ENCODE measurements at places on chromosomes 7 and 10.
A peak's percentile ranks its signal among the peaks of the same experiment; 100 is the strongest.

- peaks cover 2% of the 10 kb centered on the region for H3K27me3 ChIP-seq
- H3K27ac ChIP-seq = peak overlapping the region; percentile 73
- no peak overlapping the region for H3K4me3 ChIP-seq
- H3K4me1 ChIP-seq = peaks cover 2% of the 10 kb centered on the region
These were observed 3.8 kb downstream of the UPK3B start for GRCh38 chr7:76513817-76514799.

DNA sequence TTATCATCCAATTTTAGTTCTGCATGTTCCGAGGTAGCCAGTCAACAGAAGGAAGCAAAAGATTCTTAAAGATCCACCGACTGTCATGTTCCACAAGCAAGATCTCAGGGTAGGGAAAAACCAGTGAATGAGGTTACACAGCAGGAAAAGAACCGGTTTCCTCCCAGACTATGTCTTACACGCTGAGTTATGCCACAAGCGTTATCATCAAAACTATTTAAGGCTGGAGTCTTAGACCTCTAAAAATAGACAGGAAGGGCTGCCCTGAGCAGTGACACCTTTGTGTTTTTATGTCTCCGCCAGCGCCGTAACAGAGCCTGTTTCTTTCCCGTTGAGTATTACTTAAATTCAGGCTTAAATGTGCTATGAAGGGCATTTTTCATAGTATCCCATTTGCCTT, 48.3 kb downstream of the PROSER2 start:
- no peak overlapping the region for H3K4me3 ChIP-seq
- peaks cover 1% of the 10 kb centered on the region for H3K4me1 ChIP-seq
- DNase-seq = no peak
- no peaks in the 10 kb centered on the region for H3K36me3 ChIP-seq

GRCh38 chr10:28684157-28684985, 7.0 kb downstream of the BAMBI start:
- H3K4me1 ChIP-seq = peaks cover 27% of the 10 kb centered on the region
- H3K27me3 ChIP-seq = peaks cover 5% of the 10 kb centered on the region
- no peaks in the 10 kb centered on the region for H3K36me3 ChIP-seq
- no peak for DNase-seq

DNA sequence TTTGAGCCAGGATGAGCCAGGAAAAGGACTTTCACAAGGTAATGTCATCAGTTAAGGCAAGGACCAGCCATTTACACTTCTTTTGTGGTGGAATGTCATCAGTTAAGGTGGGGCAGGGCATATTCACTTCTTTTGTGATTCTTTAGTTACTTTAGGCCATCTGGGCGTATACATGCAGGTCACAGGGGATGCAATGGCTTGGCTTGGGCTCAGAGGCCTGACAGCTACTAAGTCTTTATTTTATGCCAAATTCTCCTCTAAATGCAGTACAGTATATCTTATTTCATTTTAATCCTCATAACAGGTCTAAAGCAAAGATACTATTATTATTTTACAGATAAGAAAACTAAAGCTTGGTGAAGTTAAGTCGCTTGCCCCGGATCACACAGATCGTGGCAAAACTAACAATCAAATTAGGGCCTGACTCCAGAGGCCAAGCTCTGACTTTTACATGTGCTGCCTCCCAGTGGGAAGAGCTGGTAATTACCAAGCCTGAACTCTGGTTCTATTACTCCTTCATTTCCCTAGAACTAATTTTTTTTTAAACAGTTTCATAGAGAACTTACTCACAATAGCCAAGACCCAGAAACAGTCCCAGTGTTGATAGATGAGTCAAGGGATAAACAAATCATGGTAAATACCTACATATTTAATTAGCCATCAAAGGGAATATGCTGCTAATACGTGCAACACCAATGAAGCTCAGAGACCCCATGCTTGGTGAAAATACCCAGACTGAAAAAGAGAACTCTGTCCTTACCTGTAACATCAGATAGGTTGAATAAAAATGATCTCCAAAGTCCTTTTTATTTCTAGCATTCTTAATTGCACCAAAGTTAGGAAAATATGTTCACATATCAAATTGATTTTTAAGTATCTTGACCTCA, 35.4 kb downstream of the C7orf25 start:
- H3K36me3 ChIP-seq = no peaks in the 10 kb centered on the region
- no peak overlapping the region for H3K27ac ChIP-seq
- H3K4me3 ChIP-seq = no peak overlapping the region
- DNase-seq = peak; percentile 71
- no peaks in the 10 kb centered on the region for H3K4me1 ChIP-seq

GRCh38 chr7:75630549-75630948, 108.2 kb downstream of the HIP1 start:
- no peak overlapping the region for H3K27ac ChIP-seq
- peaks cover 4% of the 10 kb centered on the region for H3K36me3 ChIP-seq
- H3K4me3 ChIP-seq = no peak overlapping the region

DNA sequence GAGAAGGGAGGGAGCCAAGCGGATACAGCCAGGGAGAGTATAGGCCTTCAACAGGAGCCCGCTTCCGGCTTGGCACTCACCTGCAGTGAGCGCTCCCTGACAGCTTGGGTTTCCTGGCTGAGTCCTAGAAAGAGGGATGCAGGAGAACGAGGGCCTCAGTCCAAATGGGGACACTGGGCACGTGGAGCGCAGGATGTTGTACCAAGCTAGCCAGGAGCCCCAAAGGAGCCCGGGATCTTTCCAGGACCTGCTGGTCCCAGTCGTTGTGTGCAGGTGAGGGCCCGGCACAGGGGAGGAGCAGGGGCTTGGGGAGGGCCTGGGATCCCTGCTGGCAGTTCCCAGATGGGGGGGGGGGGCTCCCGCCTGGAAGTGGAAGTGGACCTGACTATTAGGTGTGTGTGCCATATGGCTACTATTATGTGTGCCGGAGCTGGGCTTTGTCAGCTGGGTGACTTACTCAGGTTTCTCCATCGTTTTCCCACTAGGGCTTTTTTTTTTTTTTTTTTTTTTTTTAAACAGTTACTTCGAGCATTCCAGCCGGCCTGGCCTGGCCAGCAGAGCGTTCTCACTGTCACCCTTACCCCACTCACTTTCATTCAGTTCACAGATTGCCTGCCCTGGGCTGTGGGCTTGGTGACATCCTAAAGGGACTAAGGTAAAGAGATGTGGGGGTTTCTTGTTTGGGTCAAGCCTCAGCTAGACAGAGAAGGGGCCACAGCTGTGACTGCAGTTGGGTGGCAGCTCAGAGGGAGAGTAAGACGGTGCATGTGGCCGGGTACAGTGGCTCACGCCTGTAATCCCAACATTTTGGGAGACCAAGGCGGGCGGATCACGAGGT, 3.8 kb downstream of the AGAP3 start:
- DNase-seq = no peak
- H3K27me3 ChIP-seq = peaks cover 37% of the 10 kb centered on the region
- peaks cover 42% of the 10 kb centered on the region for H3K4me1 ChIP-seq
- peak overlapping the region; percentile 98 for H3K4me3 ChIP-seq
- peak overlapping the region; percentile 100 for H3K27ac ChIP-seq

- peaks cover 4% of the 10 kb centered on the region for H3K36me3 ChIP-seq
- no peak overlapping the region for H3K4me3 ChIP-seq
- H3K27ac ChIP-seq = no peak overlapping the region
- DNase-seq = no peak
- H3K4me1 ChIP-seq = no peaks in the 10 kb centered on the region
- H3K27me3 ChIP-seq = peaks cover 24% of the 10 kb centered on the region
These were observed 7.7 kb downstream of the NACAD start for GRCh38 chr7:45080958-45081669.

GRCh38 chr10:70905071-70906021, 17.0 kb upstream of the PCBD1 start:
- peaks cover 23% of the 10 kb centered on the region for H3K4me1 ChIP-seq
- no peak overlapping the region for H3K4me3 ChIP-seq
- peaks cover 4% of the 10 kb centered on the region for H3K27me3 ChIP-seq
- DNase-seq = no peak

DNA sequence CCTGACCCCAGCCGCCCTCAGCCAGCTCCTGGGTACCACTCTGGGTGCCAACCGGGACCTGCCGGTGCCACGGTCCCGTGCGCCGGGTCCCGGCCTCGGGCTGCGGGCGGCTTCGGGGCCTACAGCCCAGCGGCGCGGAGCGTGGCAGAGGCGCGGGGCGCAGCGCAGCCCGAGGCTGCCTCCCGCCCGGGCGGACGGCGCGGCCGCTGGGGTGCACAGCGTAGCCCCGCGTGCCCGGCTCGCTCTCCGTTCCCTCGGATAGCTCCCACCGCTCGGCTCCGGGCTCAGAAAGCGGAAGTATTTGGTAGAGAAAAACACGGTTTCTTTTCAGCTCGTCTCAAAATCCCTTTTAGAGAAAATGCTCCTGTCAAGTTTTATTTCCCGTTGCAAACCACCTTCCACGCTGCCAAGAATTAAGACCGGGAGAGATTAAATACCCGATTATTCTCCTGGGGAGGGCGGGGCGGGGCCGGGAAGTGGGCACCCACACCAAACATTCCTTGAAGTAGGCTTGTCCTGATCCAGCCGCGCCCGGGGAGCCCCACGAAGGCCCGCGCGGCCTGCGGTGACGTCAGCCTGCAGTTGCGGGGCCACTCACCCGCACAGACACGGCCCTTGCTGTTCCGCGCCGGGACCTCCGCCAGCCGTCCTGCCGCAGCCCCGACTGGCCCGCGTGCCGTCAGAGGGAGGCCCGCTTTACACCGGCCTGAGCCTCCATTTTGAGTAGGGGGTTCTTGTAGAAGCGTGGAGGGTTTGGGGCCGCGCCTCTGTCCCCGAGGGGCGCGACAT, 7.2 kb downstream of the HOXA13 start:
- peaks cover 3% of the 10 kb centered on the region for H3K36me3 ChIP-seq
- peaks cover 41% of the 10 kb centered on the region for H3K27me3 ChIP-seq
- H3K4me1 ChIP-seq = peaks cover 3% of the 10 kb centered on the region
- H3K4me3 ChIP-seq = no peak overlapping the region

- no peak overlapping the region for H3K4me3 ChIP-seq
- no peak for DNase-seq
- no peaks in the 10 kb centered on the region for H3K36me3 ChIP-seq
These were observed 284.0 kb downstream of the AUTS2 start for GRCh38 chr7:69882269-69882668.

DNA sequence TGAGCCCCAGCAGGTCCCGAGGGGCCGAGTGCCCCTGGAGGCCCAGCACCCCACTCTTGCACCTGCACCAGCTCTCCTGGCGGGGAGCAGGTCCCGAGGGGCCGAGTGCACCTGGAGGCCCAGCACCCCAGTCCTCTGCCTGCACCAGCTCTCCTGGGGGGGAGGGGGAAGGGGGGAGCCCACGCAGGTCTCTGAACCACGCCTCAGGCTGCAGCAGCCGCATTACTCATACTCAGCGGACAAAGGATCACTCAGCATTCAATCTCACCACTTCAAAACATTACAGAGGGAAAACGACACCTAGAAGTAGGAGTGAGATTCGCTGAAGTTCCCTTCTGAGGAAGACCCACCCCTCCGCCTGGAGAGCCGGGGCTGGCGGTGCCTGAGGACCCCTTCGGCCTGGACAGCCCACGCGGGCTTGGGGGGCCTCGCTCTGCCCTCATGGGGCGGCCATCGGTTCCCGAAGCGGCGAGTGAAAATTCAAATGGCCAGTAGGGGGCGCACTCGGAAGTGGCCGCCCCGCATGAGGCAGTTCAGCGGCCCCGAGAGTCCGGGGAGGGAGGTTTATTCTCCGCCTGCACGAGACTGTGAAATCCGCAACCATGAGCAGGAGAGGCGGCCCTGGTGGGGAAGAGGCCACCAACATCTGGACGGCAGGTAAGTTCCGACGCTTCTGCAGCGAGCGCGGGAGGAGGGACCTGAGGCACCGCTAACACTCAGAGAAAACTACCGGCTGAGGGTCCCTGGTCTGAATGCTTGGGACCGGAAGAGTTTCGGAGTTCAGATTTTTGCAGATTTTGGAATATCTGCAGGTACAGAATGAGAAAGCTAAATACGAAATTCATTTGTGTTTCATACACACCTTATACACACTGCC, 1.1 kb upstream of the GPER1 start:
- peak overlapping the region; percentile 57 for H3K4me3 ChIP-seq
- peak; percentile 84 for DNase-seq
- H3K27ac ChIP-seq = no peak overlapping the region

GRCh38 chr10:125076121-125076825, 84.1 kb downstream of the CTBP2 start:
- peaks cover 12% of the 10 kb centered on the region for H3K27me3 ChIP-seq
- H3K36me3 ChIP-seq = peaks cover 18% of the 10 kb centered on the region
- H3K27ac ChIP-seq = peak overlapping the region; percentile 76
- H3K4me3 ChIP-seq = peak overlapping the region; percentile 23
- H3K4me1 ChIP-seq = peaks cover 54% of the 10 kb centered on the region

- no peak overlapping the region for H3K4me3 ChIP-seq
- no peak for DNase-seq
- peaks cover 3% of the 10 kb centered on the region for H3K27me3 ChIP-seq
- H3K4me1 ChIP-seq = no peaks in the 10 kb centered on the region
These were observed 11.9 kb upstream of the PTPN12 start for GRCh38 chr7:77525231-77525630.

DNA sequence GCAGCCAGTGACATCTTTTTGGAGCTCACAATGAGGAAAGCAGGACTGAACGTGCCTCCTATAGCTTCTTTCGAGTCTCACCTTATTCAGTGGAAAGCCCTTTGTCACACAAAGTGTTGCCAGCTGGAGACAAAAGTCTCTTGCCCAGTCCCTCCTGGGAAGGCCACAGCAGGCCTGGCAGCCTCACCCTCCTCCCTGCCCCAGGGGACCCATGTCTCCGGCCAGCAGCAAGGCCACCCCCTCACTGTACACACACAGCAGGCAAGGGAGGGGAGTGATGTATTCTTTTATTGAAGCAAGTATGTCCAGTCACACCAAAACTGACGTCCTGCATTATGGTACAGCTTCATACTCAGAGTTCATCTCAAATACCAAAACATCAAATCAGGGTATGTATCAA, 56.0 kb downstream of the CSGALNACT2 start:
- H3K4me3 ChIP-seq = no peak overlapping the region
- peak overlapping the region; percentile 43 for H3K27ac ChIP-seq
- H3K4me1 ChIP-seq = peaks cover 19% of the 10 kb centered on the region
- H3K27me3 ChIP-seq = peaks cover 7% of the 10 kb centered on the region
- no peak for DNase-seq

DNA sequence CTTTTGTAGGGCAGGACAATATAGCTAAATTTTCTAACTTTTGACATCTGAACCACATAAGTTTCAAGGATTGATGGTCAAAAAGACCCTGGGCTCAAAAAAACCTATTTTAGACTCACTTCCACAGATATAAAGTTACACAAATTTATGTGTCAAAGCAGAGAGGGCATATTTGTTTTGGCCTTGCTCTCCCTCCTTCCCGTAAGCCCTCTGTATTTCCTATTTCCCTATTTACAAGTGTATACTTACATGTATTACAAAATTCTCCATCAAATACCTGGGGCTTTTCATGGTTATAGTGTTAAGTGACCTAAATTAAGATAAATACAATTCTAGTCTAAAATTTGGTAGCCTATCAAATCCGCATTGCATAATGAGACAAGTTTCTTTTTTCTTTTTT, 2.6 kb downstream of the KDM7A start:
- H3K4me3 ChIP-seq = no peak overlapping the region
- H3K27me3 ChIP-seq = peaks cover 11% of the 10 kb centered on the region
- H3K36me3 ChIP-seq = no peaks in the 10 kb centered on the region
- H3K27ac ChIP-seq = no peak overlapping the region
- no peak for DNase-seq
- peaks cover 13% of the 10 kb centered on the region for H3K4me1 ChIP-seq

GRCh38 chr7:20193242-20193777, 23.9 kb downstream of the MACC1 start:
- no peaks in the 10 kb centered on the region for H3K36me3 ChIP-seq
- no peak for DNase-seq
- no peaks in the 10 kb centered on the region for H3K4me1 ChIP-seq

- H3K27me3 ChIP-seq = no peaks in the 10 kb centered on the region
These were observed 94.1 kb downstream of the NOC3L start for GRCh38 chr10:94268652-94269051.

All from glutamatergic neuron (in vitro differentiated cells).